T-cell (primary cell): ENCODE measurements at places on chromosomes 7 and 10.

GRCh38 chr10:52566471-52567246, 205.9 kb downstream of the MBL2 start:
- DNase-seq: no peak

DNA sequence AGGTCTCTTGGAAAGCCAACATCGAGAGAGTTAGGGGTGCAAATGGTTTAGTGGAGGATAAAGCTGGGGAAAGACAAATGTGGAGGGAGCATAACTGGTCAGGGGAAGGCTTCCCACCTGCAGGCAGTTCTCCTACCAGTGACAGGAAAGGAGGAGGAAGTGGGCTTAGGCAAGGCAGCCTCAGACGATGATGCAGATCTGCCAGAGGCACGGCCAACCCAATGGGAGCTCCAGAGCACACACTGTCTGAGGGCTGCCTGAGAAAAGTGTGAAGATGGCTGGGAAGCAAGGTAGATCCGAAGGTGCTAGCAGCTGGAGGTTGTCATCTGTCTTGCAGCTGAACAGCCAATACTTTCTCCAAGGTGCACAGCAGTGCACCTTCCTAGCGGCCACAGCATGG, 178.8 kb downstream of the C7orf25 start:
- DNase-seq: no peak

DNA sequence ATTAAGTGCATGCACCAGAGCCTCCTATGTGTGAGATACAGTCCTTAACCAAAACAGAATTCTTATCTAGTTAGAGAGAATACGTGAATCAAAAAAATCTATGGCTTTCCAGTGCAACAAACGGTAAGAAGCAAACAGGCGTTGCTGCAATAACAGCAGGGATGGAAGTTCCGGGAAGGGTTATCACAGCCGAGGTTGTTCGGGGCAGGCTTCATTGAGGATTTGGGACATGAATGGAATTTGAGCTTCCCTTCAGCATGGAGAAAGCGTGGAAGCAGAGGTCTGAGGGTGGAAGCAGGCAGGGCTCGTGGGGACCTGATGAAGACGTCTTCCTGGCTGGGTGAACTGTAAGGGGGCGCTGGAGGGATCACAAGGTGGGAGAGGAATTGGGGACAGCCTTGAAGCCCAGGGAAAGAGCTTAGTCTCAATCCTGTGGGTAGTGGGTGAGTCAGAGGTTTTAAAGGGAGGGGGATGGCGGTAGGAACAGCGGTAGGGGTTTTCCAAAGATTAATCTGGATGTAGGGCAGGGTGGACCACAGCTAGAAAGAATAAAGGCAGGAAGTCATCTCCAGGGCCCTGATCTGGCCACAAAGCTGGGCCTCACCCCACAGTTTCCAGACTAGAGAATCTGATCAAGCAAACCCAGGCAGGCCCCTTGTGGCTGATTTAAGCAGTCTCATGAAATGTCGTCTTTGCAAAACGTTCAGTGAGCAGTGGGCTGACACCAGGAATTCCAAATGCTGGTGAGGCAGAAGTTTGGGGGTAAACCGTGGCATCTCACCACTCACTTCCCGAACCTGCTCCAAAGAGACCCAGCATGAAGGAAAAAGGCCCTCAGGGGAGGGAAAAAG, 65.1 kb downstream of the CALML3 start:
- DNase-seq: no peak

DNA sequence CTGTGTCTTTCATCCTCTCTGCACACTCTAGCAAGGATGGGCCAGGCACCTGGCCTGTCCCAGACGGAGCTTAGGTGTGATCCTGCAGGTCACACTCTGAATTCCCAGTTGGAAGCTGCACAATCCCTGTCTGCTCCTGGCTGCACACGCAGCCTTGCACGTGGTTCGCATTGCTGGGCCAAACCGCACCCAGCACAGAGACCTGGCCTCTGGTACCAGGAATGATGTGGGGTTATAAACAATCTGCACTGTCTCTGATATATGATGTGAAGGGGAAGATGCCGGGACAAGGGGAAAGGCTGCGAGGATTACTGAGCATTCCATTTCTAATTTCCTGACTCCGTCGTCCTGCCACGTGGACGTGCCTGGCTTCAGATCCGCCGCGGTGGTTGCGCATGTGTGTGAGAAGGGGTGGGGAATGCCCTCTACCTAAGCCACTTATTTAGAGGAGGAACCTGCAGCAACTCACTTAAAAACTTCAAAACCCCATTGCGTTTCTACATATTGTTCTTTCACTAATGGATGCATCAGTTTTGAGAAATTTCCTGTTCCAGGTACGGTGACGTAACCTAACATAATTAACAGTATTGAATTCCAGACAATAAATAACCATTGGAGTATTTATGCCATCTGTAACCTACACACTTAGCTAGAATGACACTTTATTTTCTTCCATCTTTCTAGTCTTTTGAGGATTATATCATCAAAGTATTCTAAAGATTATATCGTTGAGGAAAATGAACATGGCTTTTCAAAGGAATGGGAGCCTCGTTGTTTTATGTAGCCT, 559.7 kb upstream of the MGMT start:
- no peak for DNase-seq

DNA sequence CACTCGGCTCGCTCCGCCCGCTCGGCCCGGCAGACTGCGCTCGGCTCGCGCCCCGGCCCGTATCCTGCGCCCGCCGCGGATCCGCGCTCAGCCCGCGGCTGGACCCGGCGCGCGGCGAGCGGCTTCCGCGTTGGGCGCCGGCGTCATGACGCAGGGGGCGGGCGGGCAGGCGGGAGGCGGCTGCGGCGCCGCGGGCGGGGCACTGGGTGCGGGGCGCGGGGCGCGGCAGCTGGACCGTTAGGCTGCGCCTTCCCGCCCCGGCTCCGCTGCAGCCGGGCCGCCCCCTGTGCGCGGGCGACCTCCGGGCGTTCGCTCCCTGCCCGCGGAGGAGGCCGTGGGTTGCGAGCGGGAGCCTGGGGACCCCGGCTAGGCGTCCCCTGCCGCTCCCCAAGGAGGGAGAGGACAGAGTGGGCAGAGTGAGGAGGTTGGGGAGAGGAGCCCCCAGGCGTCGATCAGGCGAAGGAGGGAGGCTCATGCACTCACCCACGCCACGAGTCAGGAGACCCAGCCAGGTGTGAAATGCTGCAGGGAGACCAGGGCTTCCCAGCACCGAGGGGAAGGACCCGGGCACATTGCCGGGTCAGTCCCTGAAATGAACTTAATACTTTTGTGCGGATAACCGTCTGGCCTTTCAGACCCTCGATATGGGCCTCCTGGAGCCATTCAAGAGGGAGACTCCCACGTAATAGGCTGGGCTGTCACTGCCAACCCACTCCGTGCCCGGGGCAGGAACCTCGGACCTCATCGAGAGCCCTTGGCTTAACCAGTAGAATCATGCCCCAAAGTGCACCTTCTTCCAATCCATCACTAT, at the start of gene PIP4K2A:
Gene PIP4K2A (minus strand): TSS at position 100 of the 811 bp plus-strand sequence. CDS start 252 bp downstream, outside the sequence.
- peak; percentile 73 for DNase-seq

- no peak for DNase-seq
Measured at GRCh38 chr10:7301006-7301778, 109.6 kb downstream of the SFMBT2 start.

GRCh38 chr10:89053555-89053954, 63.0 kb downstream of the FAS start:
- no peak for DNase-seq

GRCh38 chr7:111394891-111395290, 167.4 kb downstream of the IMMP2L start:
- DNase-seq: no peak

DNA sequence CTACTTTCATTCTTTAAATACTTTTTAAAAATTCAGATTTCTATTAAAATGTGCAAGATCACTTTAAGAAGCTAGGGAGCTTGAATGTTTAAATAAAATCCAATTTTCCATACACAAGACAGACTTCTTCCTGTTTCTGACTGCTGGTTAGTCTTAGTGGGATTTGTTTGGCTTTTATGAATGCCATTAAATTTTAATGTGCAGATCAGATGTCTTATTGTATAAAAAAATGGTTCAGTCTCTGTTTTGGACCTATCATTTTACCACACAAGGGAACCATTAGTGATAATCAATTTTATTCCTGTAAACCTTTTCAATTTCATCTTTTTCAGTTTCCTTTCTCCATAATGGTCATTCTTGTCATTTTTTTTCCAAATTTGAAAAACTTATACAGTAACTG, 63.2 kb downstream of the VCL start:
- no peak for DNase-seq

- DNase-seq: no peak
Measured at GRCh38 chr10:113735913-113736312, 15.6 kb upstream of the PLEKHS1 start.

DNA sequence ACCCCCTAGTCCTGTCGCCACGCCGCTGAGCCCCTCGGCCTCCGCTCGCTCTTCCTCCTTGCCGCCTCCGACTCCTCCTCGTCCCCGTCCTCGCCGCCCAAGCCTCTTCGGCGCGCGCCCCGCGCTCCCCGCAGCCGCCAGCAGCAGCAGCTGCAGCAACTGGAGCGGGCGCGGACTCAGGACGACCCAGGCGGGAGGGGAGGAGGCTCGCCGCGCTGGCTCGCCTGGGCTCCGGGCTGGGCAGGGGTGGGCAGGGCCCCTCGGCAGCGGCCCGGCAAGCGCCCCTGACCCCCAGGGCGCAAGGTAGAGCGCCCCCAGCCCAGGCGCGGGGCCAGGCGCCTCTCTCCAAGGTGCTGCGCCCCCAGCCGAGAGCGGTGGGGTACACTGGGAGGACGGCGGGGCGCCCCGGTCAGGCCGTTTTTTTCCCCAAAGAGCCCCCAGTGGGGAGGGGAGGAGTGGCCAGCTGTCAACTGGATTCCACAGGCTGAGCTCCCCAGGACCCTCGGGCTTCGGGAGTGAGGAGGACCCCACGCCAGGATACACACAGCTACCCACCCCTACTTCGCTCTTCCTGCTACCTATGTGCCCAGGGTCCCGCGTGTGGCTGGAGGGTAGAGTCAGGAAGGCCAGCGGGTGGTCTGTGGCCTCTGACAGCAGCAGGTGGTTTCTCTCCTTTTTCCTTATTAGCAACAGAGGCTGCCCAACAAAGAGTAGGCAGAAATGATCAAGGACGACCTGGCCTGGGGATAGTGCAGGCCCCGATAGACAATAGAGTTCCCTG, 903 bp upstream of the KCNMA1 start:
- DNase-seq: no peak

- no peak for DNase-seq
Measured at GRCh38 chr10:89959433-89960110, 258.2 kb downstream of the KIF20B start.

GRCh38 chr10:123462756-123463155, 203.4 kb upstream of the GPR26 start:
- no peak for DNase-seq

DNA sequence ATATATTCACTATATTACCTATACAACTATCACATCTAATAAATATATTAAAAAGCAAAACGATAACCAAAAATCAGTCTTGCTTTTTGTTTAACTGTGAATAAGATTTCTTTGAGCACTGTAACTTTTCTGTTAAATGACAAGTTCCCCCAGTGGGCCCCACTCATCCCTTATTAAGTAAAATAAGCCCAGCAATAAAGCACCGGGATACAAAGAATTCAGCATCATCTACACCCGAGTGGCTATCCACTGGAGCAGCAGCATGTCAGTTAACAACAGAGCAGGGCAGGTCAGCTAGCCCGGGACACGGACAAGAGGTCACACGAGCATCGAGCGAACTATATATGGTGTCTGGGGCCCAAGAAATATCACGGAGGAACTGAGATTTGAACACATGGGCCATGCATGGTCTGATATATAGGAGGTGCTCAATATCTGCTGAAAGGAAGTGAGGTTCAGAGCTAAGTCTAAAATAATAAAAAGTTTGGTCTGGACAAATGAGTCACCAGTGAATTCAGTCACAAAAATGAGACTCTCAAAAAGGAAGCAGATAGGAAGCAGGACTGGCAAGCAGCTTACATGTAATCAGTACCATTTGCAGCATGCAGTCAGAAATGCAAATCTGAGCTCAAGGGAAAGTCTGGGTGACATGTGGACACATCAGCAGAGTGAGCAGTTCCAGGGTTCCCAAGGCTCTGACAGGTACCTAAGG, 4.1 kb downstream of the ERCC6 start:
- no peak for DNase-seq

- DNase-seq: no peak
Measured at GRCh38 chr7:104414216-104414615, 85.8 kb downstream of the LHFPL3 start.

DNA sequence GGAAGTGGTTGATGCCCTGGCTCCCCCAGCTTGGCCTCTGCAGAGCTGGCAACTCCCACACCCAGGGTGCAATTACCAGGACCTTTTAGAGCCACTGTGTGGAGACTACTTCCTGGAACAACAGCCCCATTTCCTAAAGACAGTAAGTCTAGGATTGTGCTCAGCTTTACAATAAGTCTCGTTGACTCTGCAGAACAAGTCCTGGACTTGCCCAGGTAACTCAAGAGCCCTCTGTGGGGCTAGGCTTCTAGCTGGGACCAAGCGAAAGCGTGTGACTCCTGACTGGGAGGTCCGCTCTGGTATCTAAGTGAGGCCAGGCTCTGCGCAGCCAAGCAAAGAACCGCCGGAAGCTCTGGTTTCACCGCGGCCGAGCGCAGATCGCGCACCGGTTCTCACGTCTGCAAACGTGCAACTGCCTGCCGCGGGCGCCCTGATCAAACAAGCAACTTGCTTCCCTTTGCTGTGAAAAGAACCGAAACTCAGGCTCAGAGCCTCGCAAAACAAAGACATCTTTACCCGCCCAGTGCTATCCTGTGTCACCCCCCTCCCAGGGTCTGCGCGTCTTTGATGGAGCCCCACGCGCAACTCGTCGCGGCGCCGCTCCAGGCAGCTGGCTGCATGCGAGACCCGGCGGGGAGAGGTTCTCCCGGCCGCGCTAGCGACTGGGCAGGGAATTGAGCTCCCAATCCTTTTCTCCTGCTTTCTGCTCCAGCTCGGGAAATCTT, 4.4 kb upstream of the PDLIM1 start:
- peak; percentile 20 for DNase-seq

DNA sequence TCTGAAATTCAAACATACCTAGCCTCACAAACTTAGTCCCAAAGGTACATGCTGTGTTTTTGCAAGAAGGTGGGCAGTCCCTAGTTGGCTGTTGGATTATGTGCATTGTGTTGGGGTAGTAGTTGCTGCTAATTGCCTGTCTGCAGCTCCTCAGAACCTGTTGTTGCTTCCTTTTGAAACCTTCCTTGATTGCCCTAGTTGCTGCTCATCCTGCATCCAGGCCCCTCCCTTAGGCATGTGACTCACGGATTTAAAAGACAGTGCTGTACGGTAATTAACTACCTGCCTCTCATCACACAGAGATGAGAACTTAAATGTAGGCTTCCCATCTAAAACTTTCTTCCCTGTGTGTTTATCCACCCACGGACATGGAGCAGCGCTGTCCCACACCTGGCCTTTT, 67.7 kb downstream of the BMPR1A start:
- no peak for DNase-seq
